ENCODE measurements at places on chromosomes 2 and 18. TPM values are rescaled to one million over a fixed set of nuclear protein-coding genes. Genes with fewer than 3 reads are reported as not detected.

DNA sequence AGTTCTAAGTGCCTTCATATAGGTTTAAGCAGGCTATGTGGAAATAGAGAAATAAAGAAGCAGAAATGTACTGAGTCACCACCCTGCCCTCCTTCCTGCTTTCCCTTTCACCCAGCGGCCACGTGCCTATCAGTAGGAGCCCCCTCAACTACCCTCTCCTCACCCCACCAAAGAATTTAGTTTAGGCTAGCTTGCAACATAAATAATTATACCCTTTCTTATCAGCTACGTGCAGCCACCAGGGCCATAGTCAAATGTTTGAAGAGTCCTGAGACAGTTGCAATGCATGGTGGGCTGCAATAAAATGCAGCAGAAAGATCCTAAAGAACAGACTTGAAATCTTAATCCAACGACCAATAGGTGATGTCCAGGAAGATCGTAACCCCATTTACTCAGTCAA, 101.2 kb downstream of the RTP5 start:
- no peak for ATAC-seq

GRCh38 chr18:2572892-2573291, 1.5 kb downstream of the NDC80 start:
- ATAC-seq: no peak

DNA sequence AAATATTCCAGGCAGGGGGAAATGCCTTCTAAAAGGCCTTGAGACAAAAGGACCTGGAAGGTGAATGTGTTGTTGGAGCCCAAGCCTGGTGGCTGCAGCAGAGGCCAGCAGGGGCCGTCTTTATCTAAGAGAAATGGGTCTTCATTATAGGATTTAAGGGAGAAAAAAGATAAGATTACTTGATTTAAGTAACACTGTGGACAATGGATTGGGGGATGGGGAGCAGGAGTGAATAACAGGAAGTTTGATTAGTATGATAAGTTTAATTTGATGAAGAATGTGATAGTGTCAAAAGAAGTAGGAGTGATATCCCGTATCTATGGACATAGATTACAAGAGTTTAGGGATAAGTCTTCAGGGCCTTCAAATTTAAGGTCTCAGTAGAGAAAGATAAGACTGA, 64.2 kb downstream of the WDR75 start:
- ATAC-seq: no peak

GRCh38 chr2:174606336-174606735, 8.7 kb upstream of the WIPF1 start:
- ATAC-seq: peak; percentile 74

DNA sequence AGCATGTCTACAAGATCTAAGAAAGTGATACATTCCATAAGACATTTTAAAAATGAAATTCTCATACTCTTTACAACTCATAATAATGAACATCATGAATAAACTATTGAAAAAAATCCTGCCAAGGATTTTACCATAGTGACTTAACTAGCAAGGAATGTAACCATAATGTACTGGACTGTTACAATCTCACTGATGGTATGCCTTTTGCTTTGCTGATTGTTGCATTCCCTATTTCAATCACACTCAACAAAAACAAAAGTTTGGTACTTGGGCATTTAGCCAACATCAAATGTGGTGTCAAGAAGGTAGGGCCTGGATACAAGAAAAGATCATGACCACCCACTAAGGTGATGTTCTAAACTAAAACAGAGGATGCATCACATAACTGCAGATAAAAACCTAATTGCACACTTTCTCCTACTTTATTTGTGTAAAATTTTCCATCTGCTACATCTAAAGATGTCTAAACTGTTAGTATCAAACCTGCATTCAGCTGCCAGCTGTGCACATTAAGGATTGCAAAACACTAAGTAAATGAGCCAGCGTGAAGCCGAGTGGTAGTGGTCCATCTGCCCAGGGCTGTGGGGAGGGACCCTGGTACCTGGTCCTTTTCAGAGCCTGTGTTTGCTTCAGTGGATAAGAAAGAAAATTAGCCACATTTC, 564.4 kb downstream of the ZEB2 start:
- ATAC-seq: no peak

DNA sequence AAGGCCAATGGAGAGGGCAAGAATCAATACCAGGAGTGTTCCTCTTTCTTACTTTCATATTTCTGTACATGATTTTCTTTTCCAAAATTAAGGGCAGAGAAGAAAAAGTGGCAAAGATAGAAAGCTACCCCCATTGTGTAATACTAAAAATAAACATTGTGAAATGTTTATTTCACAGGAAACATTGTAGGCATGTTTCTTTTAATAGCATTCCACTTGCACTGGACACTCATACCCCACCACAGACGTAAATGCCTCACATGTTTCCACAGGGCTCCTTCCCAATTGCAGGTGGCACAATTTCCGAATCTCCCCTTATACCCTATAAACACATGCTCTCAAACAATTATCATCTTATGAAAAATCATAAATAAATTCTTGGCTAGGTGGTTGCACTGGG, 645.1 kb upstream of the SETBP1 start:
- ATAC-seq: no peak

- no peak for ATAC-seq
Measured at GRCh38 chr2:44770221-44771195, 171.0 kb upstream of the SIX3 start.

GRCh38 chr18:74110976-74111375, 36.7 kb downstream of the FBXO15 start:
- no peak for ATAC-seq

DNA sequence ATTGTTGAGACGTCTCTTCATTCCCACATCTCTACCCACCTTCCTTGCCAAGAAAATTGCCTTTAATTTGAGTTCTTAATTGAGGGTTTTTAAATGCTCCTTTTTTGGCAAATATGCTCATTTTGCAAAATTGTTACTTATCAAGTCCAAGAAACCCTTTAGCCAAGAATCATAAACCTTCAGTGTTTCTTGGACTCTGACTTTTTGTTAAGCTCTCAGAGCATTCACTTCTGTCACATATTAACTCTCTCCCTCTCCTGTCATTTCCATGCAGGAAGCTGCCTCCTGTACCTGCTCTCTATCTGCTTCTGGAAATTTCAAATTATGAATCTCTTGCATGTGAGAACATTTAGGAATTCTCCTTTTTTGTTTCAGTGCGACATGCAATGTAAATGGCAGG, 100.0 kb upstream of the PIEZO2 start:
- no peak for ATAC-seq

DNA sequence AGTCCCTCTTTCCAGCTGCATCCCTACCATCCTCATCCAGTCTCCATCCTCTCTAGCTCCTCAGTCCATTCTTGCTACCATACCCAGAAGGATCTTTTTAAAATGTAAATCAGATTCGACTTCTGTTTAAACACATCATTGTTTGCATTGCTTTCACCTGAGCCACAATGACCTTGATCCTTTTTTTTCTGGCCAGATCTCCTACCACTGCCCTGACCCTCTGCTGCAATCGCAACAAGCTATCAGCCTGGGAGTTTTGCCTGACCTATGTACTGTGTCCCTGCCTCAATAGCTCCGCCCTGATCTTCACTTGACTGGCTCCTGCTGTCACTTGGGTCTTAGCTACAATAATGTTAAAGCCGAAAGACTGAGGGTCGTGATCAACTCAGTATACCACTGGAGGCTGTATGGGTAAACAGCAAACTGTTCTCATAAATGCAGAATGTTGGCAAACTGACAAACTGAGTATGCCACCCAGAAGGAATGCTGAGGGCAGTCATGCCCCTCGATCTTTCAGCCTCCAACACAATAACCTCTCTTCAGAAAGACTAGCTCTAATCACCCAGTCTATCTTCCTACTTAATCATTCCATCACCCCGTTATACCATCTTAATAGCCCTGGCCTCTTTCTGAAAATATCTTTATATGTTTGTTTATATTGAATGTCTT, 2.6 kb upstream of the RBM43 start:
- no peak for ATAC-seq

DNA sequence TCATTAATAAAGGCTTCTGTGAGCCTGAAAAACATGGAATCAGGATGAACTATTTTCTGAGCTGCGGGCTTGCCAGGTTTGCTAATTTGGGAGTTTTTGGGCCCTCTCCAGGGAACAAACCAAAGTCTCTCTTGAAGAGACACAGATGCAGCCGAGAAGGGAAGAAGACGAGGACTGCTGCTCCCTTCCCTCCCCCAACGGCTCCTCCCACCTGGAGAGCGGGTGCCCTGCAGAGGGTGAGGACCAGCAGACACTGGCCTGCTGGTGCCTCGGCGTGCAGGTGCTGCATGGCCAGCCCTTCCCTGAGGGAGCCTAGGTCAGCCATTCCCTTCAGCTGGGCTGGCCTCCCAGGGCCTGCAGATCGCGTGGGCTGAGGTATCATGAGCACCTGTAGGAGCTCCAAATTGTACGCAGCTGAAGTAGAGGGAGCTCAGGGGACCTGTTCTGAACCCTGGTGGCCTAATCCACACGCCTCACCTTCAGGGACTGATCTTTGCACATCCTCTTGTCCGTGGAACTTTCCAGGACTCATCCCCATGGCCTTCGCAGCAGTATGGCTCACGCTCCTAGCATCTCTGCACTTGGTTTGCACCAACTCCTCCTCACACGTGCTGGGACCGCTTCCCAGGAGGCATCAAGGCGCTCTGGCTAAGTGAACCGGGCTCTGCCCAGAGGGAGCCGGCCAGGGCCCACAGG, 19.5 kb downstream of the EMX1 start:
- no peak for ATAC-seq

GRCh38 chr2:54895730-54896129, 154.5 kb downstream of the RTN4 start:
- ATAC-seq: no peak

GRCh38 chr2:109457794-109458193, 156.0 kb downstream of the SEPTIN10 start:
- ATAC-seq: no peak

DNA sequence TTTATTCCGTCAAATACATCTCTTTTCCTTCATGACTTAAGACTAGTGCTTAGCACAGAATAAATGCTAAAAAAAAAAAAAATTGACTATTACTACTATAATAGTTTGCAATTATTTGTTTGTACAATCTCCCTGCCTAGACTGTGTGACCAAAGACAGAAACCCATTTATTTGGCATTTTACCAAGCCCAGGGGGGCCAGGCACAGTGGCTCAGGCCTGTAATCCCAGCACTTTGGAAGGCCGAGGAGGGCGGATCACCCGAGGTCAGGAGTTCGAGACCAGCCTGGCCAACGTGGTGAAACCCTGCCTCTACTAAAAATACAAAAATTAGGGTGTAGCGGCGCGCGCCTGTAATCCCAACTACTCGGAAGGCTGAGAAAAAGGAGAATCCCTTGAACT, 1.4 kb downstream of the ASB3 start:
- no peak for ATAC-seq

DNA sequence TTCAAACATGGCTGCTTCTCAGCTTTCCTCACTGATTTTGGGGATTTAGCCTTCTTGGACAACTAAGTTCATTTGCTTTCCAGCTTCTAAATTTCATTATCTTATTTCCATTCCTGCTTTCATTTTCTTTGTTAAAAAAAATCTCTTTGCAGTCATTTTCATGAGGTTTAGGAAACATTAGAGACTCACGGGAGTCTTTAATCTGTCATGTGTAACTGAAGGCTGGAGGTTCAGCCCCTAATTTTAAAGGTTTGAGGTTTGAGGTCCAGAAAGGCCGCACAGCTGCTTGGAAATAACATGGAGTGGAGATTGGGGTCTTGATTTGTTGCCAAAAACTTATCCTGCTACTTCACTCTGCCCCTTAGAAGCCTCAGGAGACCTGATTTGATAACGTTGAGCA, 30.3 kb downstream of the PROKR1 start:
- ATAC-seq: no peak

GRCh38 chr2:127527001-127527804, 914 bp upstream of the IWS1 start:
- ATAC-seq: peak; percentile 15

- ATAC-seq: no peak
Measured at GRCh38 chr2:219525533-219526232, 11.4 kb downstream of the ASIC4 start.

- ATAC-seq: no peak
Measured at GRCh38 chr2:134352844-134353243, 99.0 kb downstream of the MGAT5 start.

GRCh38 chr2:2793925-2794560, 463.0 kb upstream of the MYT1L start:
- no peak for ATAC-seq

- ATAC-seq: no peak
Measured at GRCh38 chr18:32383050-32383819, 87.4 kb downstream of the GAREM1 start.

INHBB gene
- not detected for total RNA-seq

PTPRN gene
- total RNA-seq: 0.67 TPM

GPR45 gene
- not detected for total RNA-seq

UGT1A1 gene
- not detected for total RNA-seq

NR4A2 gene
- total RNA-seq: 11.9 TPM

GLS gene
- 280 TPM for total RNA-seq

RAX gene
- 0.24 TPM for total RNA-seq

GPR75 gene
- total RNA-seq: 3.2 TPM

KLF7 gene
- total RNA-seq: 32.8 TPM
